Adipose tissue (tissue), 3 donors: ENCODE measurements at places on chromosomes 7 and 10. TPM values are rescaled to one million over a fixed set of nuclear protein-coding genes. Genes with fewer than 3 reads are reported as not detected.

RBM20 gene
- 7.1 TPM for polyA plus RNA-seq

RASA4B gene
- 17.1 TPM for polyA plus RNA-seq

TAS2R41 gene
- polyA plus RNA-seq, result not detected

CDNF gene
- polyA plus RNA-seq, result 1.0 TPM

SERPINE1 gene
- 17.2 TPM for polyA plus RNA-seq
